ENCODE measurements at places on chromosomes 13 and 19.

GRCh38 chr13:19864024-19864745 lies 736 bp upstream of the ZMYM5 start:
- peak; percentile 93 for DNase-seq

GRCh38 chr19:13228561-13228960 lies 78.3 kb downstream of the IER2 start:
- no peak for DNase-seq

GRCh38 chr19:13952931-13953531 lies 722 bp downstream of the DCAF15 start:
- DNase-seq: no peak

GRCh38 chr13:43698009-43698408 lies 88.8 kb downstream of the ENOX1 start:
- DNase-seq: no peak

GRCh38 chr19:41478171-41478570 lies 35.2 kb downstream of the ERICH4 start:
- no peak for DNase-seq

Data from posterior vena cava (tissue), 2 donors.